Astrocyte (in vitro differentiated cells and primary cell): ENCODE measurements at places on chromosomes 13 and 19.

DNA sequence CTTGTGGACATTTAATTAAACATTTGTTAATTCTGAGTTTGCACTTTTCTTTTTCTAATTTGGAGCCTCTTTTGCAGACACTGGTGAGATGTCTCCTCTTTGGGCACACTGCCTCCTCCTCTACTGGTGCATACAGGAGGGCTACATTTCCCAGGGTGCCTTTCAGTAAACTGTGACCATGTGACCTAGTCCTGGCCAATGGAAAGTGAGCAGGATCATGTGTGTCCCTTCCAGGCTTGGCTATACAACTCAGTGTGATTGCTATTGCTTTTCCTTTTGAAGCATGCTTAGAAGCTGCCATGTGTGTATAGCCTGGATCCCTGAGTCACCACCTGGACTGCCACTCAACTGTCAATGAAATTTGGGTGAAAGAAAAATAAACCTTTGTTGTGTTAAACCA is 4.5 kb downstream of the IZUMO2 start:
- no peak for DNase-seq

GRCh38 chr19:29016926-29017760 is 195.8 kb downstream of the UQCRFS1 start:
- DNase-seq = no peak

GRCh38 chr13:95304453-95304852 is 3.2 kb upstream of the ABCC4 start:
- DNase-seq = no peak

DNA sequence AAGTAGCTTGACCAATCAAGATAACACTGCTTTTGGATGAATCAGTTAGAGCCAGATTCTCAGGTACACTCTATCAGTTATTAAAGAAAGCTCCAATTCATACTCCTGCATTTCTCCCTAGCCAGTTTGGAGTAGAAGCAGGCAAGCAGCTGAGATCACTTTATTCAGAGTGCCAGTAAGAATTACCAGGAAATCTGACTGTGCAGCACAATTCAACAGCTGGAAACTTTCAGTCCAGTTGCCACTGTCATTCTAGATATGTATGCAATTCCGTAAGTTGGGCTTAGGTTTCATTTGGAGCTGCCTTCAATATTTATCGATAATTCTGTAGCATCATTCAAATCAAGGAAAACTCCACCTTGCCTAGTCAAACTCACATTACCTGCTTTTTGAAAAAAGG is 2625.6 kb upstream of the PCDH20 start:
- DNase-seq = no peak

DNA sequence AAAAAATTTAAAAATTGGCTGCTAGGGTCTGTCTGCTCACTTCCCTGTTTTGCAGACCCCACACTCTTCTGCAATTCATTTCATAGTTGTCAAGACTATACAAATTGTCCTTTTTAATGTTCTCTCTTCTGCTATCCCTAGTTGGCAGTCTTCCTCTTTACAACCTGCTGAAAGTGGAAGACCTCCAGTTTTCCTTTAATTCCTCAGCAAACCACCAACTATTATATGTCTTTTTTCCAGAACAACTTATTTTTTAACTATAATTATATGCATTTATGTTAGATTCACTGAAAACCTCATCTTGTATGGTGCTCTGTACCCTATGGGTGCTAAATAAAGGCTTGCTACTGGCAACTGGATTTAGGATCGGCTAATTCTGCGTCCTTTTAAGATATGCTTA is 1.1 kb upstream of the PHF11 start:
- DNase-seq = no peak

- DNase-seq = no peak
Observed at GRCh38 chr13:62296812-62297211, 881.2 kb upstream of the PCDH20 start.

- DNase-seq = no peak
Observed at GRCh38 chr19:39390451-39390750, 505 bp downstream of the PAF1 start.

DNA sequence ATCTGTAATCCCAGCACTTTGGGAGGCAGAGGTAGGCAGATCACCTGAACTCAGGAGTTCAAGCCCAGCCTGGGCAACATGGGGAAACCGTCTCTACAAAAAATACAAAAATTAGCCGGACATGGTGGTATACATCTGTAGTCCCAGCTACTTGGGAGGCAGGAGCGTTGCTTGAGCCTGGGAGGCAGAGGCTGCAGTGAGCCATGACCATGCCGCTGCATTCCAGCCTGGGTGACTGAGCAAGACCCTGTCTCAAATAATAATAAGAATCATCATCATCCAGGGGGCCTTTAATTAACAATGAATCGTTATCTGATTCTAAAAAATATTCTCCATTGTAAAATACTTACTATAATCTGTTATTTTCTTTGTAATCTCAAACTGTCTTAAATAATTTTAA is 283.4 kb downstream of the DACH1 start:
- no peak for DNase-seq

- DNase-seq = no peak
Observed at GRCh38 chr19:15213715-15214381, 13.1 kb upstream of the NOTCH3 start.

DNA sequence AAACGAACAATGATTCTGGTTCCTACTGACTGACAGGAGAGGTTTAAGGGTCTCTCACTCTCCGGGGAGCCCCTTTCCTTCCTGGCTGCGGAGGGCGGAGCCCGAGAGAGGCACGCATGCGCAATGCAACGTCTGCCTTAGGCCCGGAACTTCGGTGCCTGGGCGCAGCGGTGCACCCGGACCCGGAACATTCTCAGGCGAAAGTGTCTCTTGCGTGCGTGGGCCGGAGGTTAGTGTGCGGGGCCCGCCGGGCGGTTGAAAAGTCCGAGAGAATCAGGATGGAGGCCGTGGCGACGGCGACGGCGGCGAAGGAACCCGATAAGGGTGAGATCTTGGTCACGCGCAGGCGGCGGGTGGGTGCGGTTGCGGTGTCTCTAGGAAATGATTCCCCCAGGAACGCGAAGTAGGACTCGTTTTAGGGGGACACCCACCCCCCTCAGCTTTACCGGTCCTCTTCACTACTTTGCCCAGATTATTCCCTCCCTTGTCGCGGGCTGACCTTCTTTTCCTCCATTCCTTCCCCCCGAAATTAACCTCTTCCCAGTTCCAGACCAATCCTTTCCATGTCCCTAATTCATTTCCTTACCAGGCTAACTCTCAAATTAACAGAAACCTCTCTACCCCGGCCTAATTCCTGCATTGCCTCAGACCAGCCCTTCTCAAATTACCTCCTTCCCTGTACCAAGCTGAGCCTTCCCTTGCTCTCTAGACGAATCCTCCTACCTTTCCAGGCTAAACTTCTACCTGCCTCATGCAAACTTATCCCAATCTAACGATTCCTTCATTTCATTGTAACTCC is at the start of gene CCDC97:
Gene CCDC97, plus strand, starts transcription at position 140 of the 799 bp plus-strand sequence. Its CDS starts 139 bp downstream, at position 279.
- DNase-seq = peak; percentile 82

- DNase-seq = peak; percentile 56
Observed at GRCh38 chr13:85236413-85236812, 562.8 kb downstream of the SLITRK6 start.

- no peak for DNase-seq
Observed at GRCh38 chr19:40763963-40764362, 11.4 kb upstream of the MIA start.

GRCh38 chr13:71513411-71514033 is 353.5 kb downstream of the DACH1 start:
- DNase-seq = no peak

- no peak for DNase-seq
Observed at GRCh38 chr19:33905937-33906577, 109.4 kb downstream of the KCTD15 start.

- DNase-seq = no peak
Observed at GRCh38 chr19:10712754-10713153, 5.1 kb upstream of the DNM2 start.

DNA sequence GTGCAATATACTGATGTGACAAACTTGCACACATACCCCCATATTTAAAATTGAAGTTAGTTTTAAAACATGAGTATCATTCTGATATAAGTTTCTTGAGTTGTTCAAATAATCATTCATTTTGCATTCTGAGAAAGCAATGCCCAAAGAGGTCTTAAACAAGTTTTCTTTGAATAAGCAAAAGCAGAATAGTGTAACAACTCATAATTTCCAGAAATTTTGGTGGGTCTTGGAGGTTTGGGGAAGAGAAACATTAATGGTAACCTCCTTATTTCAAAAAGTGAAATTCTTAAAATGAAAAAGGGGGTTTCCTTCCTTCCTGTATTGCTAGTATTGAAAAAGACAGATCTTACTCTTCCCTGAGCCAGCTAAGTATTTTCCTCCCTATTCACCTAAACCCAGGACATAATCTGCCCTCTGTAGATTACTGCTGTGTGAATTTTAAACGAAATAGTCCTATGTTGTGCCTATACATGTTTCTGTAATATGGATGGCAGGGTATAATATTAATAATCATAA is 30.4 kb downstream of the SLC25A15 start:
- DNase-seq = no peak

- DNase-seq = no peak
Observed at GRCh38 chr19:50230379-50231351, 27.2 kb downstream of the MYH14 start.

- DNase-seq = no peak
Observed at GRCh38 chr19:43692385-43692784, 22.4 kb upstream of the PLAUR start.

GRCh38 chr13:40471076-40471475 is 195.4 kb downstream of the FOXO1 start:
- DNase-seq = no peak

GRCh38 chr13:39577838-39578491 is 25.0 kb downstream of the LHFPL6 start:
- no peak for DNase-seq

DNA sequence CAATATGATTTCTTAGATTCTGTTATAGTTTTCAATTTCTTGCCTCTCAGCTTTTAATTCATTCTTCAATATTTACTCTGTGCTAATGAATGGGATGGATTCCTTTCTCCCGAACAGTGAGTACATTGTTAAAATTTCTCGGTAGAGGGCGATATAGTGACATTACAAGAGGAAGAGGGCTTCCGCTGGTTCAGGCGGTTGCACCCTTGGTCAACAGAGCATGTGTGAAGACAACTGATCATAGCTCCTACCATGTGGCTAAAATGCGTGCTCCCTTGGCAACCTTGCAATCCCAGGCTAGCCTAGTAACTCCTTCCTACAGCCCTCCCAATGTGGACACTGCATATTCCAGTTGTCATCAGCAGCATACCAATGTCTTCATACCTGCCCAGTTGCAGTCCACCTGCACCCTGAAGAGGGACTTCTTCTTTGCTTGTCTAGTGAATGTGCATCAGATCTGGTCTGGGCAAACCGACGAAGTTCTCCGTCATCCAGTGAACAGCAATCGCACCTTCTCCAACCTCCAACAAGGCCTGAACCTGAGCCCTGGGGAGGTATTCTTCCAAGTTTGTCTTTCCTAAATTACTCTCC is 653.0 kb upstream of the GPC6 start:
- DNase-seq = peak; percentile 10

DNA sequence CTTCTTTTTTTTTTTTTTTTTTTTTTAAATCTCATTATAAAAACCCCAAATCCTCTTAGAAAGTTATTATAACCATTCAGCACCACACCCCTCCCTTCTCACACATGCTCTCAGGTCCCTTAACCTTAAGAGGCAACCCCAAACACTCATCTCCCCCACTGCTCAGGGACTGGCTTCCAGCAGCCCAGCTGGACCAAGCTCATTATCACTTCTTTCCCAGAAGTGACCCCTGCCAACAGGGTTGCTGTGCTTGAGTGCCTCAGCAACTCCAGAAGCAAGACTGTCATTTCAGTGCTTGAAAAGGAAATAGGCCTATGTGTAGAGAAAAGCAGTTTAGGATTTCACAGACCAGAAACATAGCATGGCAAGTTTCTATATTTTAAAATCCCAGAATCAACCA is 84.3 kb downstream of the SLAIN1 start:
- DNase-seq = no peak

- no peak for DNase-seq
Observed at GRCh38 chr19:30228835-30229524, 143.2 kb upstream of the ZNF536 start.

- no peak for DNase-seq
Observed at GRCh38 chr19:10379880-10380312, 476 bp downstream of the TYK2 start.

DNA sequence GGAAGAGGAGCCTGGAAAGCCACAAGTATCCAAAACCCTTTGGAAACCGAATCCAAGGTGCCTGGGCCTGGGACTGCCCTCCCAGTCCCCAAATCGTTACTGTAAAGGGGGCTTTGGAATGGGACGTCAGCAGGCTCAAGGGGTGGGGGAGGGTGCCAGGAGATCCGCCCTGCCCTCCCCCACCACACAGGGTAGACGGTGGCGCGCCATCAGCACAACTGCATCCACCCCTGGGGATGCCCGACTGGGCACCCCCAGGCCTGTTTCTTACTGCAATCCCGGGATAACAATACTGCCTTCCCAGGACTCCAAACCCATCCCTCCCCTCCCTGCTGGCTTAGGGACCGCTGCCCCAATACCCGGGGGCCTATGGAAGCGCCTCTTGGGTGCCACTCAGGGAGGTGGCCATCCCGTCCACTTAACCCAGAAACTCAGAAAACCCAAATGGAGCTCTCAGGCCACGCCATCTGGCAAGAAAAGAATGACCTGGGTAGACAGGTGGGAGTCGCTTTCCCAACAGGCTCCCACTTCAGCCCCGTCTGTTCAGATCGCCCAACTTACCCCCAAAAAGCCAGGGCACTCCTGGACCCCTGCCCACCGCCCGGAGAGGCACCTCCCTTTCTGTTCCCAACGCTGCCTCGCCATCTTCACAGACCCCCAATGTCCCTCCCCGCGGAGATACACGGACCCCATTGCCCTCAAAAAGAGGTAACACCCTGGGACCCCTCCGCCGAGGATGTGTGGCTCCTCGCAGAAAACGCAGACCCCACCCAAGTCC is 2.4 kb downstream of the KLF16 start:
- no peak for DNase-seq

DNA sequence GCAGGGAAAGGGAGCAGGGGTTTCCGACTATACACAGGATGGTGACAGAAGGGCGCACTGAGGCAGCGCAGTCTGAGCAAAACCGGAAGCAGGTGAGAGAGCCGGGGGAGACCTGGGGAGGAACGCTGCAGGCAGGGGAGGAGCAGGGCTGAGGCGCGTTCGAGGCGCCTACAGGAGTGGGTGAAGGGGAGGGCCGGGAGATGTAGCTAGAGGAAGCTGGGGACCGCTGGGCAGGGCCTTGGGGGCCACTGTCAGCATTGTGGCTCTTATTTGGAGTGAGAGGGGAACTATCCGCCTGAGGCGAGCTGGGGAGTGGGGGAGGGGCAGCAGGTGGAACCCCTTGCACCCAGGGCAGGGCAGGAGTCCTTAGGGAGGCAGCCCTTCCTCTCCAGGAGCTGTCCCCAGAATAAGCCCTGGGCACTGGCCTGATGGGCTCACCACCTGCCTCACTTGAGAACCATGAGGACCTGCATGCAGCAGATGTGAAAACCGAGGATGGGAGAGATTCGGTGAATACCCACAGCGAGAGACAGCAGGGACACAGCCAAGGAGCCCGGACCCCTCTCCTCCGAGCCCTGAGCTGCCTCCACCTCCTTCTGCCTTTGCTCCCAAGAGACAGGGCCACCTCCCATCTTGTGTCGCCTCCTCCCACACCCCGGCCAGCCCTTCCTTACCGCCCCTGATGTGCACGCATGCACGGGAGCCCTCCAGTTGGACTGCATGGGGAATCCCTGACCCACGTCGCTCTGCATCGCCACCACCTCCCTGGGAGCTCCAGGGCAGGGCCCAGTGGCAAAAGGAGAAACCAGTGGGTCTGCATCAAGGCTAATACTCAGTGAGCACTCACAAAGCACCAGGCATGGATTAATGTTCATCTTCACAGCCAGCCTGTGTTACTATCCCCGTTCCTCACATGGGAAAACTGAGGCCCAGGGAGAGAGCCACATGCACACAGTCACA is 10.3 kb downstream of the AKT2 start:
- no peak for DNase-seq

- DNase-seq = peak; percentile 48
Observed at GRCh38 chr19:36775768-36776167, 3.2 kb upstream of the ZNF850 start.
